Purkinje cell (primary cell): ENCODE measurements at places on chromosomes 7 and 10. TPM values are rescaled to one million over a fixed set of nuclear protein-coding genes. Genes with fewer than 3 reads are reported as not detected.

SH3PXD2A gene
- polyA plus RNA-seq = 4.9 and 5.5 TPM in 2 replicates

GLI3 gene
- polyA plus RNA-seq = 0.46 and 0.65 TPM in 2 replicates

GRID2IP gene
- 1.2 and 1.7 TPM in 2 replicates for polyA plus RNA-seq

INA gene
- 332 and 395 TPM in 2 replicates for polyA plus RNA-seq

CREM gene
- polyA plus RNA-seq = 47.4 and 54.1 TPM in 2 replicates
